CMK (cell line): ENCODE measurements at places on chromosomes 11 and 22.

- DNase-seq = no peak
These were observed 91.3 kb downstream of the LRRC32 start for GRCh38 chr11:76579056-76579751.

- no peak for DNase-seq
These were observed 19.3 kb upstream of the TMEM191C start for GRCh38 chr22:21447694-21448402.

GRCh38 chr22:42769238-42769573 is 48.5 kb upstream of the A4GALT start:
- DNase-seq = no peak

GRCh38 chr22:27494785-27495184 is 306.8 kb downstream of the MN1 start:
- no peak for DNase-seq

DNA sequence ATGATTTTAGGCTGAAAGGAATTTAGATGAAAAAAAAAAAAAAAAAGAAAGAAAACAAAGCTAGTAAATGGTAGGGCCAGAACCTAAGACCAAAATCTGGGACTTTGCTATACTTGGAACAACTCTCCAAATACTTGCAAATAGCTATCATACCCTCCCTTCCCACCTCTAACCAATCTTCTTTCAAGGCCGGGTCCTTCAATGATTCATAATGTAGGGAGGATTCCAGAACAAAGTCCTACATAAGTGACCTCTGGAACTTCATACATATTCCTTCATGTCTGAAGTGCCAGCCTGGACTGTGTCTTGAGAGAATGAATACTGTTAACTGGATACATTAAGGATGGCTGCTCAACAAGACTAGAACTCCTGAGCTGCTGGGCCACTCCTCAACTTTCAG is 9.9 kb downstream of the STK33 start:
- no peak for DNase-seq

GRCh38 chr11:20415432-20415831 is 27.9 kb downstream of the PRMT3 start:
- DNase-seq = no peak

- DNase-seq = no peak
These were observed 1.6 kb downstream of the ARSA start for GRCh38 chr22:50626314-50626849.

DNA sequence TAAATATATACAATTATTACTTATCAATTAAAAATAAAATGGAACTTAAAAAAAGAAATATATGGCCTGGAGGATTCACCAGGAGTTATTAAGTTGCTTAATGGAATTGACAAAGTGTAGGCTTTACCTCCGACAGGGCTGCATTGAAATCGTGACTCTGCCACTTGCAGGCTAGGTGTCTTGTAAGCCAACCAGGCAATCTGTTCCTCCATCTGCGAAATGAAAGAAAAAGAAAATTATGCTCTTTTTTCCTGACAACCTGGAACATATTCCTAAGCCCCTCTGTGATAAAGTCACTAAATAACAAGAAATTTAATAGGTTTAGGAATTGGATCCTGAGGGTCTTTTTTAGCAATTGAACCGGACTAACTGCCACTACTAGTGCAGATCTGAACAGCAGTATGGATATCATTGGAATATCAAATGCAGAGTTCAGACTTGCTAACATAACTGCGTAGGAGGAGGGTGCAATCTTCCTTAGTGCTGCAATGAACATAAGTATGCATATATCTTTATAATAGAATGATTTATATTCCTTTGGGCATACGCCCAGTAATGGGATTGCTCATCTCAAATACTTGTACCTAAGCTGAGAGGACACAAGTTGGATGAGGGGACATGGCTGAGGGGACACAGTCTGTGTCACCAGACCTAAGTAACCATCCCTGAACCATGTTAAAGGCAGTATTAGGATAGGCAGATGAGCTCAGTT is 42.5 kb upstream of the CEP126 start:
- no peak for DNase-seq

- DNase-seq = no peak
These were observed 56.1 kb downstream of the PTPRJ start for GRCh38 chr11:48036466-48036865.

GRCh38 chr22:17733466-17733865 is 40.8 kb downstream of the BID start:
- no peak for DNase-seq

- no peak for DNase-seq
These were observed 667.0 kb downstream of the NTM start for GRCh38 chr11:132037467-132037862.

DNA sequence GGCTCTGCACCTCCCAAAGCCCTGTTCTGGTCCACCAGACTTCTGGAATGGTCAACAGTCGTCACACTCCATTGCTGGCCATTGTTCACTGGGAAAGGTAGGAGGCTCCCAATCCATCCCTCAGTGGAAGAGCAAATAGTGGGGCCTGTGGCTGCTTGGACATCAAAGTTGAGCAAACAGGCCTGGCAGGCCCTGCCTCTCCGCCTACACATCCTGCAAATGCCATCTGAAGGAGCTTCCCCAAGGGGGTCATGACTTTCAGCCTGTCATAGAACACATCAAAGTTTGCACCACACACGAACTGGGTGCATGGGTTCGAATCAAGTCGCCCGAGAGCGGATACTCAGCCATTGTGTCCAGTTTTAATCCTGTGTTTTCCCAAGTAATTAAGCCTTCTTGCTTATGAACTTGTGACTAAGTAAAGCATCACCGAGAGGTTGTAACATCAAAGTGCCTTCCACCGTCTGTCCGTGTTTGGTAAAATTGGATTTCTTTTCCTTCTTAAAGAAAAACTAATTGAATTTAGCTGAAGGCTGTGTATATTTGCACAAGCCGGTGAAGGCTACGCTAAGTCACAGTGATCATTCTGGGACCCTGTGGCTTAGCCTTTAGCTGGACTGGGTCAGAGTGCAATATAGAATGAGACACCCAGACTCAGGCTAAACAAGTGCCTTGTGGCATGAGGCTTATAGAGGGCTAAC is 36.1 kb downstream of the CLPB start:
- DNase-seq = no peak

- DNase-seq = no peak
These were observed 20.2 kb downstream of the RTN4RL2 start for GRCh38 chr11:57480409-57481137.

DNA sequence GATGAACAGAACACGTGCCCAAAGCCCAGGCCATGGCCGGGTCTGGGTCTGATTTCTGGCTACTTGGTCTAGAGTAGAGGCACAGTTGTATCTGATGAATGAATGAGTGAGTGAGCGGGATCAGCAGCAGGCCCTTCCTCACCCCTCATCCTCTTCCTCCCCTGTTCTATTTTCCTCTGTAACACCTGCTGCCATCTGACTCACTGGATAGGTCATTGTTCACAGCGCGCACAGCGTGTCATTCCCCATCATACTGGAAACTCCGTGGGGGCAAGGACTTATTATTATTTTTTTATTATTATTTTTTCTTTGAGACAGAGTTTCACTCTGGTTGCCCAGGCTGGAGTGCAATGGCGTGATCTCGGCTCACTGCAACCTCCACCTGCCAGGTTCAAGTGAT is 13.9 kb downstream of the NCF4 start:
- DNase-seq = no peak

GRCh38 chr22:40908895-40909294 is 42.3 kb upstream of the RBX1 start:
- DNase-seq = no peak

DNA sequence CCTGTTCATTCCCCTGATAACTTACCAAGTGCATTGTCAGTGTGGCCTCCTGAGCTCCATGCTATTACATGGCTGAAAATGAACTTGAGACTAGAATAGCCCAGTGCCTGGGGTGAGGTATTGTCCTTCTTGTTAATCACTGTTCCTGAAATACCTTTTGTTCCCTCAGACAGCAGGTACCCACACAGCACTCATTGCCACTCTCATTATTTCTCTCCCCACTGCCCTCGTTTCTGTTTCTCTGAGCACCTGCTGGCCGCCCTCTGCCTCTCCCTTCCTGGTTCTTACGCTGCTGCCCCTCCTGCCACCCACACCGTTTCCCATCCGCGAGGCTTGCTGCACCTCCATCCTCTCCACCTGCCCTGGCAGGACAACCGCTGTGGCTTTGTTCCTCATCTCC is 36.9 kb upstream of the RAB1B start:
- no peak for DNase-seq

- DNase-seq = no peak
These were observed 494.6 kb upstream of the LRRC4C start for GRCh38 chr11:41954034-41954433.

- DNase-seq = no peak
These were observed 13.4 kb downstream of the ASCC2 start for GRCh38 chr22:29824677-29825076.

- DNase-seq = no peak
These were observed 872.0 kb downstream of the BRD1 start for GRCh38 chr22:48955351-48956311.

DNA sequence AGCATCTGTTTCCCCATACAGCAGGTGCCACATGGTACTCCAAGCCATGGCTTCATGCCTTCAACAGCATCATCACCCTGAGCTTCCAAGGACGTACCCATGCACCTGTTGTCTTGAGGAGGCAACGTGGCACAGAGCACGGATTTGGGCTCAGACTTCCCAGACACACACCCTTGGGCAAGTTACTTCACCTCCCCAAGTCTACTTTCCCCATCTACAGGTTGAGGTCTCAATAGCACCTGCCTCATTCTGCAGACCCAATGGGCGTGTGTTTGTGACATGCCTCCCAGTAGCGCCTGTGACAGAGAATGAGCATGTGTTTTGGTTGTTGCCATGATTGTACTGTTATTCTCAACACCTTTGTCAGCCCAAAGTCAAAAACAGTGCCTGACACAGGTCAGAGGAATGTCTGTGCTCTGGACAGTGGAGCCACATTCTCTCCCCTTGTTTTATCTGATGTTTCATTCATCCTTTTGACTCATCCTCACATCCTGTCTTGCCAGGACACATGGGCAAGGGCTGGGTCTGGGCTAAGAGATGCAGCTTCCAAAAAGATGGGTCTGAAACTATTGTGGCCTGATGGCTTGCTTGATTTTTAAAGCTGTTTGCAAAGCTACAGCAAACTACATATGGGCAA is 53.4 kb upstream of the CCND1 start:
- no peak for DNase-seq

DNA sequence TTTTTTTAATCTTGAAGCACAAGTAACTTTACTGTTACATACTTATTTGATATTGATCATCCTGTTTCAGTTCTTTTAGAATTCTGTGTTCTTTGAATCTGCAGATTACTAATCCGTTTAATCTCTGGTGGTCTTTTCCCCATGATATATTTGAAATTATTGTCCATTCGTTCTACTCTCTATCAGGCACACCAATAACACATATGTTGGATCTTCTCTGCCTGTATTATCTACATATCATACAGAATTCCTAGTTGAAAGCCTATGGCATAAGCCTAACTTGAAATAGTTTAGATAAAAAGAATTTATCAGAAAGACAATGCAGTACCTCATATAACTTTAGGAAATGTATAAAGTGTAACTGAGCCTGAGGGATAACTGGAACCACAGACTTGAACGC is 32.6 kb downstream of the STK33 start:
- DNase-seq = no peak

GRCh38 chr11:16610738-16611388 is 127.6 kb upstream of the C11orf58 start:
- no peak for DNase-seq

- no peak for DNase-seq
These were observed 111.4 kb downstream of the SPON1 start for GRCh38 chr11:14073849-14074476.

DNA sequence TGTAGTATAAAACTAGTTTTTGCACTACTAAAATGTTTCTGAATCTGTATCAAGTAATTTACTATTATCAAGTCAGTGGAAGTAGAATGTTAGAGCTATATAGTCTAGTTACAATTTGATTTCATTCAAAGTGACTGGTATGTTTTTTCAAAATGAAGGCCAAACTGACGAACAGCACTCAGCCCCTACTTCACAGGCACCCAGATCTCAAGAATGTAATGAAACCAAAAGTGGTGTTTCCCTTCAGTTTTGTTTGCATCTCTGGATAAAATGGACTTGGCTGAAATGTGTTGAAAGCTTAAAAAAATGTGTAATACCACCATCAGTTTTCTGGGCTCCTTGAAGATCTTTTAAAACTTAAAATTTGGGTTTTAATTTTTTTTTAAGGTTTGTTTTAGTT is 46.4 kb downstream of the QSER1 start:
- no peak for DNase-seq

DNA sequence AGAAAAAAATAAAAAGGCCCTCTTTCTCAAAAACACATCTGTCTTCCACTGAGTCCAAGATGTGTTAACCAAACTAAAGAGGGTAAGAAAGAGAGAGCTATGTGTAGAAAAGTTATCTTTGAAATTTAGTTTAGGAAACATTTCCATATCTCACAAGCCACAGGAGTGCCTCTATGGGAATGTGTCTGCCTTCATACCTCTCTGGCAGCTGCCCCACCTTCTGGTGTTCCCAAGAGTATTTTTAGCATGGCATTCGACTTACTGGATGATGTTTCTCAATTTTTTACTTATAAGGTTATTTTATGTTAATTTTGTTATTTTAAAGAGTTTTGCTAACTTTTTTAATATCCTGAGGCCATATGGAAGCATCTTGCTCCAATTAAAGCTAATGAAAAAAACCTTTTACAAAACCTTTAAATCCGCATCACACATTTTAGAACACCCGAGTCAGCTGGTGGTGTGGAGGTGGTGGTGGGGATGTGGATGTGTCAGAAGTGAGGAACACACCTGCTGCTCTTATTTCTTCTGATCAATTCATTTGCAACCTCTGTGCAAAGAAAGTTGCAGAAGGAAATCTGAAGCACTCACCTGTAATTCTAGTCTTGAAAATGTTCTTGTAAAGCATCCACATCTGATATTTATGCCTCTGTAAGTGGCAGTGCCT is 112.2 kb downstream of the NCAM1 start:
- no peak for DNase-seq

- DNase-seq = no peak
These were observed 14.7 kb downstream of the GGA1 start for GRCh38 chr22:37623075-37624016.

DNA sequence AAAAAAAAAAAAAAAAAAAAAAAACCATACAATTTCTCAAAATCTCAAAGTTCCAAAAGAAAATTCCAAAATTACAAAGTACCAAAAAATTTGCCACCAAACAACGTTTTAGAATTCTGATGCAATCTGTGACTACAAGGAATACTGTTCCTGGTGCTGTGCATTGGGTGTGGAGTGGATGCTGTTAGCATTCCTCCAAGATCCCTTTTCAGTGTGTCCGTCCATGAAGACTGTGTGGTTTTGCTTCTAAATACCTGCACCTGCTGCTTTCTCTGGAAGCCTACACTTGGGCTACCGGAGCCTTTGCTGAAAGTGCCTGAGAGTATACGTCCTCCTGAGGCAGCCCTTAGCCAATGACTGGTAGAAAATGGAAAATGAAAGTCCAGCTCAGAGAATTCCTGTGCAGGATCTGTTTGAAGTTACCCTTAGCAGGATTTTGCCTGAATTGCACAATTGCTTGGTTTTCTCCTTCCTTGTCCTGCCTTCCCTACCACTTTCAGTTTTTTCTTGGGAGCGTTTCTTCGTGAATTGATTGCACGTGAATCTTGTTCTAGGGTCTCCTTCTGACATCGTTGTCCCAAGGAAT is 140.8 kb downstream of the TRPC6 start:
- no peak for DNase-seq
